ENCODE measurements at places on chromosomes 12 and 14. TPM values are rescaled to one million over a fixed set of nuclear protein-coding genes. Genes with fewer than 3 reads are reported as not detected.

Gene SLC7A8
- 22.0 TPM for polyA plus RNA-seq

Gene GSKIP
- 184 TPM for polyA plus RNA-seq

Gene KRT80
- polyA plus RNA-seq: not detected

Gene MYH6
- not detected for polyA plus RNA-seq

Gene ATL1
- polyA plus RNA-seq: 204 TPM

Gene HOXC4
- polyA plus RNA-seq: not detected

Gene TCL1B
- not detected for polyA plus RNA-seq

Gene ABCC9
- polyA plus RNA-seq: 0.31 TPM

Gene GYS2
- polyA plus RNA-seq: not detected

Gene ERP27
- polyA plus RNA-seq: not detected

Gene IFNG-AS1
- not detected for polyA plus RNA-seq

Gene LMBR1L
- polyA plus RNA-seq: 4.5 TPM

Gene KRT5
- not detected for polyA plus RNA-seq

Gene LEMD3
- polyA plus RNA-seq: 22.1 TPM

Gene PRPH
- not detected for polyA plus RNA-seq

Gene CSRP2
- polyA plus RNA-seq: not detected
